ENCODE measurements at places on chromosomes 11 and 22. TPM values are rescaled to one million over a fixed set of nuclear protein-coding genes. Genes with fewer than 3 reads are reported as not detected.

GRM5 gene
- not detected for total RNA-seq

SYT7 gene
- not detected for total RNA-seq

MS4A2 gene
- not detected for total RNA-seq

DBX1 gene
- not detected for total RNA-seq

PKNOX2 gene
- total RNA-seq: not detected

GLB1L3 gene
- 9.8 TPM for total RNA-seq

LIF gene
- 288 TPM for total RNA-seq

P4HA3 gene
- not detected for total RNA-seq

SLC1A2 gene
- not detected for total RNA-seq
